Type B pancreatic cell (in vitro differentiated cells): ENCODE measurements at places on chromosomes 7 and 10. TPM values are rescaled to one million over a fixed set of nuclear protein-coding genes. Genes with fewer than 3 reads are reported as not detected.

GRCh38 chr7:135169141-135169963 lies 1.2 kb downstream of the CYREN start:
- peaks cover 21% of the 10 kb centered on the region for H3K36me3 ChIP-seq
- no peak for DNase-seq
- no peaks in the 10 kb centered on the region for H3K27me3 ChIP-seq
- H3K4me3 ChIP-seq = peak overlapping the region; percentile 92

- no peaks in the 10 kb centered on the region for H3K27me3 ChIP-seq
These were observed 249.9 kb downstream of the IPMK start for GRCh38 chr10:58017719-58018367.

- peaks cover 32% of the 10 kb centered on the region for H3K4me1 ChIP-seq
- peaks cover 36% of the 10 kb centered on the region for H3K27me3 ChIP-seq
- no peak overlapping the region for H3K4me3 ChIP-seq
- no peak for DNase-seq
- no peaks in the 10 kb centered on the region for H3K36me3 ChIP-seq
These were observed 16.2 kb downstream of the ATG9B start for GRCh38 chr7:151008143-151008510.

DNA sequence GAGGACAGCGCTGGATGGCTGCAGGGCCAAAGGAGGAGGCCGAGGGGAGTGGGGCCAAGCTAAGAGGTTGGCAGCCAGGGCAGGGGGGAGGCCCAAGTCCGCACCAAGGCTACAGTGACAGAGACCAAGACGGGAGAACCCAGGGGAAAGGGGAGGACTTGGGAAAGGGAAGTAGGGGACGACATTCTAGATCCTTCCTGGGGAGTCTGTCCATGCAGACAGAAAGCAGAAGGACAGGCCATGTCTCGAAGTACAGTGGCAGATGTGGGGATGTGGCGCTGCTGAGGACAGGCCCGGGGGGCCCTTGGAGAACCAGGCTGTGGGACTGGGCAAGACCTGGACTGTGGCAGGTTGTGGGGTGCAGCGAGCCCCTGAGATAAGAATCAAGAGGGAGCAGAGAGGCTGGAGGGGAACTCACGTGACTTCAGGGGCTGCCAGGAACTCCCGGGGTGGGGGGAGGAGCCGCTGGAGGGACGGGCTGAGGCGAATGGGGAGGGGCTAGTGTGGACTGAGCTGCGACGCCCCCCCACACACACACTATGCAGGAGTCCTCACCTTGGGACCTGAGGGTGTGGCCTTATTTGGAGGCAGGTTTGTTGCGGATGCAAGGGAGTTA lies 68.5 kb upstream of the TNRC18 start:
- no peaks in the 10 kb centered on the region for H3K36me3 ChIP-seq
- DNase-seq = no peak
- H3K27me3 ChIP-seq = no peaks in the 10 kb centered on the region
- no peak overlapping the region for H3K4me3 ChIP-seq
- no peaks in the 10 kb centered on the region for H3K4me1 ChIP-seq

GRCh38 chr10:12981570-12981969 lies 19.9 kb downstream of the CCDC3 start:
- H3K27ac ChIP-seq = no peak overlapping the region
- peaks cover 33% of the 10 kb centered on the region for H3K4me1 ChIP-seq
- DNase-seq = no peak
- H3K27me3 ChIP-seq = no peaks in the 10 kb centered on the region

- no peaks in the 10 kb centered on the region for H3K4me1 ChIP-seq
- H3K27me3 ChIP-seq = no peaks in the 10 kb centered on the region
- H3K4me3 ChIP-seq = no peak overlapping the region
These were observed 132.1 kb upstream of the STEAP1 start for GRCh38 chr7:90022213-90022612.

GRCh38 chr7:4189131-4189570 lies 492.9 kb upstream of the FOXK1 start:
- no peak for DNase-seq
- no peak overlapping the region for H3K27ac ChIP-seq
- no peaks in the 10 kb centered on the region for H3K27me3 ChIP-seq
- peaks cover 24% of the 10 kb centered on the region for H3K4me1 ChIP-seq
- peaks cover 5% of the 10 kb centered on the region for H3K36me3 ChIP-seq

DNA sequence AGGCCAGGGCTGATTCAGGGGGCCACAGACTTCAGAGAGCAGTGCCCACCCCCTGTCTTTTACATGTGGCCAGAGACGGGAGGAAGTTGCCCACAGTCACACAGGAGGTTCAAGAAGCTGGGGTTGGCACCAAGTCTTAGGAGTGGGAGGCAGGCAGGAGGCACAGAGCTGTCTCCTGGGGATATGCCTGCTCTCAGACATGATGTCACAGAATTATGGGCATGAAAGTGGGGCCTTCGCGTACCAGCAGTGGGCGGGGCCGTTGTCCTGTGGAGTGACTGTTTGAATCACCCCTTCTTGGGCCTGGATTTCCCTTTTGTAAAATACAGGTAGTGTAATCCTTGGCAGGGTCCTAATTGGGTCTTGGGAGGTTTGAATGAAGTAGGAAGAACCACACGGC lies 81.2 kb upstream of the PPIF start:
- peak overlapping the region; percentile 92 for H3K27ac ChIP-seq
- no peaks in the 10 kb centered on the region for H3K27me3 ChIP-seq
- H3K4me1 ChIP-seq = peaks cover 74% of the 10 kb centered on the region
- H3K36me3 ChIP-seq = peaks cover 18% of the 10 kb centered on the region

DNA sequence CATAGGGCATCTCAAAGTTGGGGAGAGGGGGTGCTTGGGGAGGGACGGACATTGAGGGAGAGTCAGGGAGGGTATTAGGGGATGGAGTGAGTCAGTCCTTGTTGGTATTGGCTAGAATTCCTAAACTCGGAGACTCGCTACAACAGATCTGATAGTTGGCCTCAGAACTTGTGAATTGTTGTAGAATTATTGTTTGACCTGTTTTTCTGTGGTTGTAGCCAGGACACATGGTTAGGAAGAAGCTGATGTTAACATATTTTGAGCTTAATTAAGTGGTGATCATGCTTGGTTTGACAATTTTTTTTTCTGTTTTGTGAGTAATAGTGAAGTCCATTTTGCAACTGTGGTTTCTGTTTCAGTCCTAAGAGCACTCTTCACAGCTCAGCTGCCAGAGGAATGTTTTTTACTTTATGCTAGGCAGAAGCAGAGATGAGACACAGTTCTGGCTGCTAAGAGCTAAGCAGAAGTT lies 1190.3 kb upstream of the C7orf33 start:
- no peak for DNase-seq
- H3K27me3 ChIP-seq = no peaks in the 10 kb centered on the region
- no peaks in the 10 kb centered on the region for H3K4me1 ChIP-seq
- no peak overlapping the region for H3K4me3 ChIP-seq
- no peaks in the 10 kb centered on the region for H3K36me3 ChIP-seq

DNA sequence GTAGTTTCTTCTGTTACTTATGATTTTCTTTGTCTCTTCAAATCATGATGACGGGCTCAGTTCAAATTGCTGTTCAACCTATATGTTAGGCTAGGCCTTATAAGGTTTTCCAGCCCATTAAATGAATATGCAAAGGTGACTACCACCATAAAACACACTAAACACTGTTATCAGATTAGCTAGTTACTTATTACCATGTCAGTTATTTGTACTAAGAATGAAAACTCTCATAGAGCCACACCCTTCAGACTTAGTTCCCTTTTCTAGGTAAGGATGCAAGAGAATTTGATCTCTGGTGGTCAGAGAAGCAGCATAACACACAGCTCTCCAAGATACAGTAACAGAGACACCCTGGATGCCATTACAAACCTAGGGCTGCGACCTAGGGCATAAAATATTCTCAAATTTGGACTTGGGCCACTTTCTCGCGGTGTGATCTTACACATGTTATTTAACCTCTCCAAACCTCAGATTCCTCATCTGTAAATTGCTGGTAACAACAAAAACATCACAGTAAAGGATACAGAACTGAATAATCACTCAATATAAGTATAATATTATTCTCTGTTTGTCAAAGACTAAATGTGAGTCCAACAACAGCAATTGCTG lies 35.6 kb downstream of the ANKMY2 start:
- H3K27me3 ChIP-seq = no peaks in the 10 kb centered on the region
- peaks cover 31% of the 10 kb centered on the region for H3K36me3 ChIP-seq
- no peak for DNase-seq
- H3K4me3 ChIP-seq = peak overlapping the region; percentile 38

DNA sequence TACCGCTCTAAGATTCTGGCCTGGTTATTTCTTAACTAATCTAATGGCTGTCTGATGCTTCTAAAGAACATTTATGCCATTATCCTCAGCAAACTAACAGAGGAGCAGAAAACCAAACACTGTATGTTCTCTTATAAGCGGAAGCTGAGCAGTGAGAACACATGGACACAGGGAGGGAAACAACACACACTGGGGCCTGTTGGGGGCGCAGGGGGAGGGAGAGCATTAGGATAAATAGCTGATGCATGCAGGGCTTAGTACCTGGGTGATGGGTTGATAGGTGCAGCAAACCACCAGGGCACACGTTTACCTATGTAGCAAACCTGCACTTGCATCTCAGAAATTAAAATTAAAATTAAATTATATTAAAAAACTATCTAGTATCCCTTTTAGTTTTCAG lies 853.5 kb downstream of the GATA3 start:
- H3K27me3 ChIP-seq = no peaks in the 10 kb centered on the region
- DNase-seq = no peak
- H3K4me1 ChIP-seq = peaks cover 4% of the 10 kb centered on the region
- H3K27ac ChIP-seq = no peak overlapping the region
- no peaks in the 10 kb centered on the region for H3K36me3 ChIP-seq
- H3K4me3 ChIP-seq = no peak overlapping the region

GRCh38 chr7:55526770-55527169 lies 45.5 kb downstream of the VOPP1 start:
- H3K27me3 ChIP-seq = no peaks in the 10 kb centered on the region
- H3K36me3 ChIP-seq = peaks cover 3% of the 10 kb centered on the region
- no peak for DNase-seq
- H3K4me3 ChIP-seq = no peak overlapping the region
- peaks cover 4% of the 10 kb centered on the region for H3K4me1 ChIP-seq

DNA sequence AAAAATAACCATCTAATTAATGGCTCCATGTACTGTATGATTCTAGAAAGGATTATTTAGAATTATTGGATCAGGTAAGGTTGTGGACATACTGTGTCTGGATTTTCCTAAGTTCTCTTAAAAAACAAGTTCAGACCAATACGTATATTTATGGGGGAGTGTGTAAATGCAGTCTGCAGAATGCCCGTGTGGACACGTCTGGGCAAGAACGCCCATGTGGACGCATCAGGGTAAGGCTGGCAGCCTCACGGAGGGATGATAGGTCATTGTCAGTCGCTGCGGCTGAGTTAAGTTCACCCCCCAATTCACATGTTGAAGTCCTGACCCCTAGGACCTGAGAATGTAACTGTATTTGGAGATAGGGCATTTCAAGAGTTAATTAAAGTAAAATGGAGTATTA lies 160.0 kb upstream of the SHH start:
- no peaks in the 10 kb centered on the region for H3K4me1 ChIP-seq
- DNase-seq = no peak
- no peak overlapping the region for H3K4me3 ChIP-seq
- no peak overlapping the region for H3K27ac ChIP-seq
- H3K36me3 ChIP-seq = no peaks in the 10 kb centered on the region
- H3K27me3 ChIP-seq = peaks cover 20% of the 10 kb centered on the region

GRCh38 chr7:29812185-29812876 lies 6.0 kb downstream of the WIPF3 start:
- H3K27me3 ChIP-seq = peaks cover 43% of the 10 kb centered on the region
- H3K4me1 ChIP-seq = peaks cover 3% of the 10 kb centered on the region
- H3K4me3 ChIP-seq = no peak overlapping the region

DNA sequence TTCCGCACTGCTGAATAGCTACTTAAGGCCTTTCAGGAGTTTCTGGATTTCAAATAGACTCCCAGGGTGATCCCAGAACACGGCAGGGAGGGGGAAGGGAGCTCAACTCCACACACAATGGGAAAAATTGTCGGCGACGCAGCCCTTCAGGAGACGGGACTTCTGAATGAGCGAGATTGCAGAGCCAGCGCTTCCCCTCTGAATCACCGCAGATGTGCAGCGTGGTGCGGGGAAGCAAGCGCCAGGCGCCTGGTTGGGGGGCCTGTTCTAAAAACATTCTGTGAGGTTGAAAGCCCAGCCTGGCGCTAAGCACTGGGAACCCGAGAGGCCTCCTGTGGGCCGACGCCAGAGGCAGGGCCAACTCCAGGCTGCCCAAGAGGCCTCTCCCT lies 163.3 kb downstream of the MAD1L1 start:
- H3K36me3 ChIP-seq = no peaks in the 10 kb centered on the region
- H3K27me3 ChIP-seq = no peaks in the 10 kb centered on the region
- no peak overlapping the region for H3K27ac ChIP-seq
- H3K4me3 ChIP-seq = no peak overlapping the region

GRCh38 chr7:94050046-94050445 lies 45.9 kb upstream of the BET1 start:
- H3K4me1 ChIP-seq = no peaks in the 10 kb centered on the region
- H3K4me3 ChIP-seq = no peak overlapping the region
- H3K36me3 ChIP-seq = no peaks in the 10 kb centered on the region
- no peak overlapping the region for H3K27ac ChIP-seq

DNA sequence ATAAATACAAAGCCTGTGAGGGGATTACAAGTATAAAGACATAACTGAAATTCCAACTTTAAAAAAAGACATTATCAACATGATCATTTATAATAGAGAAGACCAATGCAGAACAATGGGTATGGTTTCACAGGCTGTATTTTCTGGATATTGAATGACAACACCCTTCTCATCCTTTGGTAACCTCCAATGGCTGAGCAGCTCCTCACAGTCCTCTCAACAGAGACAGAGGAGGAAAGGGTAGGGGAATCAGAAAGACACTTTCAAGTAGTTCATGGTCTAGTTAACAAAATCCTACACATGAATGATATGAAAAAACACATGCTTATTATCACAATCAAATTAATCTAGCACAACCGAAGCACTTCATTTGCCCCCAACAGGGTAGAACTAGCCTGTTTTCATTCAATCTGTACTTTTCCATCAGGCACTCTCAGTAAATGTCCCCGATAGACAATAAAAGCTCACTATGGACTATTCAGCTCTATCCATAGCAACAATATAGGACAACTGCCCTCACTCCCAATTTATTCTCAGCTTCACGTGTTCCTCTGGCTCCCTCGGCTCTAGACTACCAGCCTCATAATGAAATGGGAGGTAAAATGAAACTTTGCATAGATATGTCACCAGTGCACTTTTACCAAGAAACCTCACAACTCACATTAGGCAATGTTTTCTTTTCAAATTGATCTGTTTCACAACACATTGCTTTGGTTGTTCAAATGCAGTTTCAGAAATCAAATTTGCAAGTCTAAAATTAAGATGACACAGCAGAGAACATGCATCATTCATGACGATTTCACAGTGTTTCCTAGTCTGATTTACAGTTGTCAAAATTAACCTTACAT lies 211.4 kb downstream of the THSD7A start:
- DNase-seq = no peak
- H3K4me3 ChIP-seq = no peak overlapping the region
- no peaks in the 10 kb centered on the region for H3K4me1 ChIP-seq
- no peaks in the 10 kb centered on the region for H3K27me3 ChIP-seq

GRCh38 chr7:3673524-3673923 lies 372.5 kb downstream of the SDK1 start:
- H3K4me1 ChIP-seq = no peaks in the 10 kb centered on the region
- DNase-seq = no peak
- no peaks in the 10 kb centered on the region for H3K27me3 ChIP-seq
- no peak overlapping the region for H3K27ac ChIP-seq
- no peak overlapping the region for H3K4me3 ChIP-seq
- no peaks in the 10 kb centered on the region for H3K36me3 ChIP-seq

GJD4 gene
- total RNA-seq = 0.17 TPM in 1 of 2 replicates, not detected in the other

NKX1-2 gene
- total RNA-seq = 0.29 and 0.48 TPM in 2 replicates

PTF1A gene
- total RNA-seq = 0.51 and 1.4 TPM in 2 replicates

AMPH gene
- 2.0 and 19.9 TPM in 2 replicates for total RNA-seq

CHRM2 gene
- 11.4 and 12.2 TPM in 2 replicates for total RNA-seq

BICC1 gene
- total RNA-seq = 8.6 and 15.2 TPM in 2 replicates

OPN1SW gene
- total RNA-seq = not detected in 2 replicates

NYAP1 gene
- 2.1 and 6.3 TPM in 2 replicates for total RNA-seq
